Suppressor macrophage (primary cell): ENCODE measurements at places on chromosomes 13 and 19.

GRCh38 chr19:14536926-14537692 lies 7.7 kb downstream of the TECR start:
- DNase-seq: no peak

- DNase-seq: no peak
These were observed 393.8 kb downstream of the SLITRK6 start for GRCh38 chr13:85405316-85405897.

DNA sequence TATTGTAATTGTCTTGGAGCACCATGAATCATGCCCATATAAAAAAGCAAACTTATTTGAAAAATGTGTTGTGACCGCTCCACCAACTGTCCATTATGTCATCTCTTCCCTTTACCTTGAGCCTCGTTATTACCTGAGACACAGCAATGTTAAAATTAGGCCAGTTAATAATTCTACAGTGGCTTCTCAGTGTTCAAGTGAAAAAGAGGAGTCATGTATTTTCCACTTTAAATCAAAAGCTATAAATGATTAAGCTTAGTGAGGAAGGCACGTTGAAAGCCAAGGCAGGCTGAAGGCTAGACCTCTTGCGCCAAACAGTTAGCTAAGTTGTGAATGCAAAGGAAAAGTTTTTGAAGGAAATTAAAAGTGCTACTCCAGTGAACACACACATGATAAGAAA lies 210.5 kb downstream of the GPC6 start:
- no peak for DNase-seq

GRCh38 chr19:21705393-21705792 lies 62.0 kb downstream of the ZNF100 start:
- no peak for DNase-seq

DNA sequence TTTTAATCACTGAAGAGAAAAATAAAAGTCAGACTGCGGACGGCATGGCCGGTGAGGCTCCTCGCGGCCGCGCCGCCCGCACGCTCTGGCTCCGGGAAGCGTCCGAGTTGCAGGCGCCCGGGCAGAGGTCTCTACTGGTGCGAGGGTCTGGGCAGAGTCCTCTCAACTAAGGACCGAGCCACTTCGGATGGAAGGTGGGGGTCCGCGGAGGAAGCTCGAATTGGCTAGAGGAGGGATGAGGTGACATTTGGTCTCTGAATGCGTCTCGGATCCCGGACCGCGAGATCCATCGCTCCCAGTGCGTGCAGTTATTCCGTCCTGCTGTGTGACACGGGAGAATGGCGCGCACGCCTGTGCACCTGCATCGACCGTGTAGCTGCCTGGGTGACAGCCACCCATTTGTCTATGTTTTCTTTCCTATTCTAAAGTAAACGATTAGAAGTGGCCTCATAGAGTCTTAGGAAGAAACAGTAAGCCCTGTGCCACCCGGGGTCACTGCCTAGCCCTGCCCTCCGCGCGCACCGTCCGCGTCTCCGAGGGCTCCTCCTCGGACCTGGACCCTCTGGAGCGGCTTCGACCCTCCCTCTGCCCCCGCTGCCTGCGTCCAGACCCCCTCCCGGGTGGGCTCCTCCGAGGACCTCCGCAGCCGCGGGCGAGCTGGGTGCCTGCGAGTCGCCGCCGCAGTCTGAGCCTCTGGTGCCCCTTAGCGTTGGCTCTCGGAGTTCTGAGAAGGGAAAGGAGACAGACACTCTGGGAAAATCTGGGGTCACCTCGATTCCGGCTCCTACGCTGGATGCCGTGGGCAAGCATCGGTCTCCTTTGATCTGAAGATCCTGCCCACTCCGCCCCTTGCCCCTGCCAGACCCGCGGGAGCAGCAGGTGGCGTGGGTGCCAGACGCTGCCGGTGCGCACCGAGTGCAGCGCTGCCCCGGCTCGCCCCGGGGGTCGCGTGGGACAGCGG lies 347.4 kb downstream of the LIG4 start:
- no peak for DNase-seq

DNA sequence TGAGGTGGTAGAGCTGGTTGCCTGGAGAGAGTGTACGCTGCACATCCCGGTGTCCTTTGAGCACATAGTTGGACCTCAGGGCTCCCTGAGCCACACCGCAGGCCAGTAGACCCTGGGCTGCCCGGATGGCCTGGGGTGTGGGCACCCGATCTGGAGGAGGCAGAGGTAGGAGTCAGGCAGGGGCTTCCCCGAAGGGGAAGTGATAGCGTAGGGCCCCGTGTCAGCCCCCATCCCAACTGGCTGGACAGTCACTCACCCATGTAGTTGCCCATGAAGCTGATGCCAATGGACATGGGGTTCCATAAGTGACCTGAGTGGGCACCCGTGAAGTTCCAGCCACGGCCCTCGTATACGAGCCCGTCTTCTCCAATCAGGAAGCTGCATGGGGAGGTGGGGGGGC lies 3.6 kb downstream of the PGLYRP1 start:
- DNase-seq: no peak

- DNase-seq: no peak
These were observed 16.8 kb downstream of the DAPK3 start for GRCh38 chr19:3954107-3954506.
